Nephron progenitor cell (in vitro differentiated cells): ENCODE measurements at places on chromosomes 5 and 9.

- H3K36me3 ChIP-seq, result no peaks in the 10 kb centered on the region
- H3K4me1 ChIP-seq, result peaks cover 22% of the 10 kb centered on the region
- H3K27me3 ChIP-seq, result peaks cover 92% of the 10 kb centered on the region
- H3K27ac ChIP-seq, result no peak overlapping the region
- peak; percentile 12 for DNase-seq
Measured at GRCh38 chr5:59891962-59892643, 1.4 kb downstream of the PDE4D start.

GRCh38 chr9:70076678-70077077, 33.0 kb downstream of the MAMDC2 start:
- H3K4me3 ChIP-seq, result no peak overlapping the region
- peaks cover 19% of the 10 kb centered on the region for H3K4me1 ChIP-seq
- no peak for DNase-seq
- H3K27ac ChIP-seq, result no peak overlapping the region

- H3K4me3 ChIP-seq, result no peak overlapping the region
- H3K27me3 ChIP-seq, result no peaks in the 10 kb centered on the region
- H3K36me3 ChIP-seq, result peaks cover 82% of the 10 kb centered on the region
- DNase-seq, result no peak
- no peaks in the 10 kb centered on the region for H3K4me1 ChIP-seq
Measured at GRCh38 chr5:10381803-10382202, 28.3 kb downstream of the MARCHF6 start.

- H3K36me3 ChIP-seq, result no peaks in the 10 kb centered on the region
- peaks cover 70% of the 10 kb centered on the region for H3K27me3 ChIP-seq
- peaks cover 51% of the 10 kb centered on the region for H3K4me1 ChIP-seq
- peak overlapping the region; percentile 2 for H3K4me3 ChIP-seq
- no peak overlapping the region for H3K27ac ChIP-seq
Measured at GRCh38 chr5:528629-529511, 4.6 kb upstream of the SLC9A3 start.

DNA sequence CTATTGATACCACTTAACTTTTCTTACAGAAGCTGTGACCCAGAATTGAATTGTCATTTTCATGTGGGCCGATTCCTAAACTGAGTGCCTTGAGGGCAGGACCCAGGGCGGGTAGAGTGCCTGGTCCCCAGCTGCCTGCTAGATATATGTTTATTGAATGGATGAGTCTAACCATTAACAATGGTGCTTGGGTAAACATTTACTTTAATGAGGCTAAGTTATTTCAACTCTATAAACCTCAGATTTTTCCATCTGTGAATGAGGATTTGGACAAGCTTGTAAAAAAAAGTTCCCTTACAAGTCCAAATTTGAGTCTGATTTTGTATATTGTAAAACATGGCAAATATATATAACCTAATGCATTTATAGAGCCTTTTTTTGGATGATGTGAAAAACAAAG, 181.8 kb upstream of the ELL2 start:
- no peak for DNase-seq
- peaks cover 1% of the 10 kb centered on the region for H3K4me1 ChIP-seq
- no peaks in the 10 kb centered on the region for H3K36me3 ChIP-seq
- H3K27ac ChIP-seq, result no peak overlapping the region
- H3K4me3 ChIP-seq, result no peak overlapping the region
- H3K27me3 ChIP-seq, result peaks cover 2% of the 10 kb centered on the region

DNA sequence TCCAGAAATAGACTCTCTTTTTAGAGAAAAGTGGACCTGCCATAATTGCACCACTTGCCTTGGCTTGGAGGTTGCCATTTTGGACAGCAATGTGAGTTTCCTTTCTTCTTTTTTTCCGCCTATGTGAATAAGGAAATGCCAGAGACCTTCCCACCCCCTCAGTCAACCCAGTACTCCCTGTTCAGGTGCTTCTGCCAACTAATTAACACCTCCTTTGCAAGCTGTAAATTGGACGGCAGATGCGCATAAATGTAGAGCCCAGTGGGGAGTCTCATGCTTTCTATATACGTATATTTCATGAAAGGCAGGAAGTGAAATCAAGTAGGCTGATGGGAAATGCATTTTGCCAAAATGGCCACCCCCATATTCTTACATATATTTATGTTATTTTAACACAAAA, 269.8 kb upstream of the RFX3 start:
- H3K27me3 ChIP-seq, result no peaks in the 10 kb centered on the region
- H3K36me3 ChIP-seq, result peaks cover 6% of the 10 kb centered on the region
- peak overlapping the region; percentile 39 for H3K4me3 ChIP-seq
- H3K27ac ChIP-seq, result no peak overlapping the region

- DNase-seq, result peak; percentile 26
- no peaks in the 10 kb centered on the region for H3K27me3 ChIP-seq
- H3K4me3 ChIP-seq, result no peak overlapping the region
- H3K27ac ChIP-seq, result no peak overlapping the region
- H3K4me1 ChIP-seq, result peaks cover 34% of the 10 kb centered on the region
Measured at GRCh38 chr9:106286249-106286648, 576.7 kb upstream of the ZNF462 start.

GRCh38 chr5:141155540-141156374, 5.9 kb downstream of the PCDHB6 start:
- no peaks in the 10 kb centered on the region for H3K4me1 ChIP-seq
- peaks cover 4% of the 10 kb centered on the region for H3K27me3 ChIP-seq
- peaks cover 60% of the 10 kb centered on the region for H3K36me3 ChIP-seq
- H3K27ac ChIP-seq, result no peak overlapping the region
- no peak overlapping the region for H3K4me3 ChIP-seq

GRCh38 chr5:154944716-154945115, 3.8 kb downstream of the MRPL22 start:
- peaks cover 7% of the 10 kb centered on the region for H3K4me1 ChIP-seq
- H3K27me3 ChIP-seq, result no peaks in the 10 kb centered on the region
- no peak overlapping the region for H3K27ac ChIP-seq
- no peak overlapping the region for H3K4me3 ChIP-seq
- DNase-seq, result no peak
- peaks cover 5% of the 10 kb centered on the region for H3K36me3 ChIP-seq

- DNase-seq, result peak; percentile 31
- H3K27me3 ChIP-seq, result peaks cover 3% of the 10 kb centered on the region
- no peak overlapping the region for H3K4me3 ChIP-seq
- no peak overlapping the region for H3K27ac ChIP-seq
- H3K4me1 ChIP-seq, result peaks cover 28% of the 10 kb centered on the region
Measured at GRCh38 chr5:134511796-134512660, 13.4 kb upstream of the JADE2 start.

DNA sequence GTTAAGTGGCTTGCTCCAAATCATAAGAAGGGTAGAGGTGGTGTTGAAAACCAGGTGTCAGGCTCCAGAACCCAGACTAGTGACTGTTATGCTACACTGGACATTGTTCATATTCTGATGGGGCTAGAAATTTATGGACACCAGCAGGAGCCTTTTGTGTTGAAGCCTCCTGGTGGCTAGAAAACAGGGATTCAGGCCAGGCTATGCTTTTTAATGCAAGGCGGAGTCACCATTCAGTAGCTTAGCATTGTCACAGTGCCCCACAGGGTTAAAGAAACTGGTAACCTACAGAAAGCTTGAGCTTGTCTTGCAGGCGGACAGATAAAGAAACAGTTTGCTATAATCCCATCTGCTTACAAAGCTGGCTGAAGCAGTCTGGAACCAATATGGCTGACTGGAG, 23.0 kb upstream of the GOLM1 start:
- H3K4me3 ChIP-seq, result no peak overlapping the region
- H3K4me1 ChIP-seq, result peaks cover 21% of the 10 kb centered on the region

- H3K27me3 ChIP-seq, result no peaks in the 10 kb centered on the region
- H3K27ac ChIP-seq, result no peak overlapping the region
- DNase-seq, result peak; percentile 83
- no peak overlapping the region for H3K4me3 ChIP-seq
Measured at GRCh38 chr5:103139264-103139865, 19.3 kb downstream of the PPIP5K2 start.

GRCh38 chr9:108400297-108400696, 455.5 kb downstream of the ACTL7B start:
- H3K27me3 ChIP-seq, result peaks cover 4% of the 10 kb centered on the region
- no peaks in the 10 kb centered on the region for H3K4me1 ChIP-seq
- DNase-seq, result no peak
- no peaks in the 10 kb centered on the region for H3K36me3 ChIP-seq
- H3K27ac ChIP-seq, result no peak overlapping the region

DNA sequence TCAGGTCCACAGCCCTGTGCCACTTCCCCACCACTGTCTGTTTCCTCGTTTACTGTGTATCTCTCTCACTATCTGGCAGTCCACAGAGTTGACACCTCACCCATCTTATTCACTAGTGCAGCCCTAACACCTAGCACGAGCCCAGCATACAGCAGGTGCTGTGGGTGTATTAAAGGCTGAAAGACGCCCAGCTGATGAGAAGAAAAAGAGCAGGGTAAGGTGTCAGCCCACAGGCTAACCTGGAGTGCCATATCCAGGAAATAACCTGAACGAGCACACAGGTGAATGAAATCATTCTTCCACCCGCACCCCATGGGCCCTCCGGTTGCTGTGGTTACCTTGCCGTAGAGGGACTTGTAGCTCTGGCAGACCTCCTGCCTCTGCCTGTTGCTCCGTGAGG, 18.6 kb downstream of the ANXA6 start:
- no peak for DNase-seq
- H3K4me3 ChIP-seq, result no peak overlapping the region
- peaks cover 29% of the 10 kb centered on the region for H3K4me1 ChIP-seq
- H3K27ac ChIP-seq, result no peak overlapping the region

DNA sequence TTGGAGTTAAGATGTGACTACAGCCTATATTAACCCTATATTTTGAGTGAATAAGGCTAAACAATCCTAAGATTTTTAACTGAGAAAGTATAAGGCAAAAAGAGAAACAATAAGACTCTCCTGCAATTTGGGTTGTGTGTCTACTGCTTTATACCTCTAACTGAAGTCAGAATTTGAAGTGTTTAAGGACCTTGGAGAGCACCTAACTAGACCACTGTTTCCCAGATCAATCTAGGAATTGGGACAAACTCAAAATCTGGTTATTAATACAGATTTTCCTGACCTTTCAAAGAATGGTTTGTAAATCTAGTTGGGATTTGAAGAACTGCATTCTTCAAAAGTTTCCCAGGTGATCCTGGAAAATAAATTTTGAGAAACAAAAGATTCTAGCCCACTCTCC, 42.1 kb downstream of the GABRA1 start:
- H3K36me3 ChIP-seq, result no peaks in the 10 kb centered on the region
- no peak overlapping the region for H3K4me3 ChIP-seq
- no peaks in the 10 kb centered on the region for H3K4me1 ChIP-seq

DNA sequence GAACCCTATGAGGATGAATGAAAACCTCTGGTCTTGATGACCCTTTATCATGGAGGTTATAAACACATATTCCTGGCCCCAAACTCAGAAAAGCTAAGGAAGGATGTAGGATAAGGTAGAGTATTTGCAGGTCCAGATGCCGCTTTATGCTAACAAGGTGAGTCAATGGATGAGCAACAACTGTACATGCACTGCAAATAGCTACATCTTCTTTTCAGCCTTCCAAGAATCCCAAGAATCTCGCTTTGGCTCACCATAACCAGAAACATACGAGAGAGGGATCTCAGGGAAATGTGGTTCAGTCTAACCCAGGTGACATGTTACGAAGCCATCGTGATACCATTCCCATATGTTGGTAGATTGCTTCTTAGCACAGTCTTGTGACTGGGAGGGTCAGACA, 152.3 kb upstream of the ANKH start:
- peaks cover 8% of the 10 kb centered on the region for H3K27me3 ChIP-seq
- peaks cover 13% of the 10 kb centered on the region for H3K4me1 ChIP-seq
- no peaks in the 10 kb centered on the region for H3K36me3 ChIP-seq
- no peak overlapping the region for H3K4me3 ChIP-seq

DNA sequence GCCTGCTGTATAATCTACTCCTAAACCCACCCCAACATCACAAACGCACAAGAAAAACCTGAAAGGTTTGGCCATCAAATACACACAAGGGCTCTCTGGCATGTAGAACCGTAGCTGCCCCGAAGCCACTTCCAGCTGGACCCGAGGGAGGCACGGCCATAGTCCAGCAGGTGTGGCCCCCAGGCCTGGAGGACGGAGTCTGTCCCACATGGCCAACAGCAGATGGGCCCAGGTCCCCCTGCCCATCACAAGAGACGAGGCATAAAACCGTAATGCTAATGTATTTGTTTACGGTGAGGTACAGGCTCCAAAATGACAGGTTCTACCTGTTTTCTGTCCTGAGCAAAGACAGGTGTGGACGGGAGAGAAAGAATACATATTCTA, 234.2 kb downstream of the SYK start:
- H3K4me3 ChIP-seq, result no peak overlapping the region
- no peak for DNase-seq
- peaks cover 11% of the 10 kb centered on the region for H3K27me3 ChIP-seq

DNA sequence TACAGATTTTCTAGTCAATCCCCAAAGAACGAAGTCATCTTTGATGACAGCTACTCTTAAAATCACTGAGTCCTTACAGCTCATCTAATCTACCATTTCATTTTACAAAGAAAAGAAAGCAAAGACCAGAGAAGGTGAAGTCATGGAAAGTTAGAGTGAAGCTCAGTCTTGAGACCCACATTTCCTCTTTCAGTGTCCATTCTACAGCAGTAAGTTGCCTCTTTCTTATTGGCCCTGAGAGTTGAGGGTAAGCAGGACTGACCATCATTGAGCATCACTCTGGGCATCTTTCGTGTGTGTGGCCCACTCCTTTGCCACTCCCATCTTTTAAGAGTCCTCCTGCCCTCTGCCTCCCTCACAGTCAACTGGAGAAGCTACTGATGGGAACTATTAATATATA, 251.8 kb upstream of the NR4A3 start:
- no peak for DNase-seq
- no peak overlapping the region for H3K4me3 ChIP-seq
- H3K36me3 ChIP-seq, result no peaks in the 10 kb centered on the region
- H3K27me3 ChIP-seq, result peaks cover 16% of the 10 kb centered on the region

DNA sequence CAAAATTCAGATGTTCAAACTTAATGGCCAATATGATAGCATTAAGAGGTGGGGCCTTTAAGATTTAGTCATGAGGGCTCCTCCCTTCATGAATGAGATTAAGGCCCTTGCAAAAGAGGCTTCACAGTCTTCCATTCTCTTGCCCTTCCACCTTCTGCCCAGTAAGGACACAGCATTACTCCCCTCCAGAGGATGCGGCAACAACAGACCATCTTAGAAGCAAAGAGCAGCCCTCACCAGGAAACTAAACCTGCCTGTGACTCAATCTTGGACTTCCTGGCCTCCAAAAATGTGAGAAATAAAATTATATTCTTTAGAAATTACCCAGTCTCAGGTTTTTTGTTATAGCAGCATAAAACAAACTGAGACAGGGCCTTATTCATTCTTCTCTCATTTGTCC, 8.2 kb downstream of the AP3B1 start:
- H3K27me3 ChIP-seq, result no peaks in the 10 kb centered on the region
- DNase-seq, result no peak
- H3K27ac ChIP-seq, result no peak overlapping the region
- H3K4me3 ChIP-seq, result no peak overlapping the region
- peaks cover 39% of the 10 kb centered on the region for H3K36me3 ChIP-seq

DNA sequence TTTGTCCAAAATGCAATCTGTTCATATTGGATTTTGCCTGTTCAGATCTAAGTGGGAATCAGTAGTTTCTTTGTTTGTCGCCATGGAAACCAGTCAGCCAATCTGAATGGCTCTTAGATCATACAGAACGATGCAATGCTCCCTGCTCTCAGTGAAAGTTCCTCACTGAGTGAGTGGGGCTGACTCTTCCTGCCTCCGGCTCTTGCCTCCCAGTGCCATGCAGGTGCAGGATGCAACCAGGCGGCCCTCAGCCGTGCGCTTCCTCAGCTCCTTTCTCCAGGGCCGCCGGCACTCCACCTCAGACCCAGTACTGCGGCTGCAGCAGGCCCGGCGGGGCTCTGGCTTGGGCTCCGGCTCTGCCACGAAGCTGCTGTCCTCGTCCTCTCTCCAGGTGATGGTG, at the start of gene PTPDC1:
PTPDC1 (plus strand) TSS at position 151 of the 400 bp plus-strand sequence; CDS start at position 218, 67 bp downstream.
- peaks cover 26% of the 10 kb centered on the region for H3K36me3 ChIP-seq
- no peaks in the 10 kb centered on the region for H3K27me3 ChIP-seq
- DNase-seq, result peak; percentile 41
- peaks cover 39% of the 10 kb centered on the region for H3K4me1 ChIP-seq
- H3K4me3 ChIP-seq, result no peak within 1 kb of the TSS
- no peak within 1 kb of the TSS for H3K27ac ChIP-seq
